ENCODE measurements at places on chromosomes 6 and 20.

DNA sequence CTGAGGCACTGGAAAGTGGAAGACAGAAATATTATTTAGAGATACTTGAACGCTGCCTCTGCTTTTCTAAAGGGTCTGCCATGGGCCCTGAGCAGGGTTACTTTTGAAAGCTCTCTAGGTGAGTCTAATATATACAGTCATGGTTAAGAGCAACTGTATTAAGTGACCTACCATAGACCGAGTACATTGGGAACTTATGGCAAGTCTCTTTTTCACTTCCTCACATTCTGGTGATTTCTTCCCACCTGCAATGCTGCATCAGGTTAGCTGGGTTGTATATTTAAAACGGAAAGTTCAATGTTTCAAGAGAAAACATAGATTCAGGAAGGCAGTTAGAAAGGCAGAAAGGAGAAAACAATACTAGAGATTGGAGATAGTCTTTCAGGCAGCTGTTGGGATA is 154.7 kb downstream of the PHF3 start:
- DNase-seq: no peak

DNA sequence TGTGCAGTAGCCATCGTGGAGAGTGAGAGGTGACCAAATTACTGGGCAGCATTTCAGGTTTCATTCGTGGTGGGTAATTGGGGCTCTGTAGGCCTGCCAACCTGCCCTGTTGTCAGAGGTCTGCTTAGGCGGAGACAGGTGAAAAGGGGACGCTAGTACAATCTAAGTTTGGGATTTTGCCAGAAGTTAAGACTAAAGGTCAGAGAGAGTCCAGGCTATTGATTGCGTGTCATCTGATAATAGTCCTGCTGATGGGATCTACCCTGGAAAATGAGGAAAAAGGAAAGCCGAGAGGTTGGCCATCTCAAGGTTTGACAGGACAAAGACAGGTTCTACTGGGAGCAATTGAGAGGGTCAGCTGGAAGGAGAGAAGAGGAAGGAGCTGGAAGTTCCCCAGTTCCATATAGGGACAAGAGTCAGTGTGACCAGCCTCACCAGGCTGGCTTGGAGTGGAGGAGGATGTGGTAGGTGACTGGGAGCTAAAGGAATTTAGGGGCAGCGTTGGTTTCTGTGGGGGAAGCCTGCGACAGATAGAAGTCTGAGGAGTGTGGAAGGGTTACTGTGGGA is 10.9 kb downstream of the ARFGEF2 start:
- no peak for DNase-seq

DNA sequence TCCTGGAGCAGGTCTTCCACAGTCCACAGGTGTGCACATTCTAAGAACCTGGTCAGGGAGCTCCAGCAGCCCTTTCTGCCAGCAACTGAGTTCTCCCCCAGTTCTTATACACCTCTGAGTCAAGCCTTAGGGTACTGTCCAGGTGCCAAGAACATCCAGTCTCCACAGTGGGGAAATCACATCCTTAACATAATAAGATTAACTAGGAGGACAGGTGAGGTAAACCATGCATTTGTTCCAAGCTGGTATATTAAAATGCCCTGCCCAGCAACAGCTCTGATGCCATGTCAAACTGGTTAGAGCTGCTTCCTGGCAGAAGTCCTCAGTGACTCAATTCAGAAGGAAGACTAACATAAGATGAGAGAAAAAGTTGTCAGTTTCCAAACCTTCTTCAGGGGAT is 303.9 kb upstream of the SGK1 start:
- DNase-seq: no peak

DNA sequence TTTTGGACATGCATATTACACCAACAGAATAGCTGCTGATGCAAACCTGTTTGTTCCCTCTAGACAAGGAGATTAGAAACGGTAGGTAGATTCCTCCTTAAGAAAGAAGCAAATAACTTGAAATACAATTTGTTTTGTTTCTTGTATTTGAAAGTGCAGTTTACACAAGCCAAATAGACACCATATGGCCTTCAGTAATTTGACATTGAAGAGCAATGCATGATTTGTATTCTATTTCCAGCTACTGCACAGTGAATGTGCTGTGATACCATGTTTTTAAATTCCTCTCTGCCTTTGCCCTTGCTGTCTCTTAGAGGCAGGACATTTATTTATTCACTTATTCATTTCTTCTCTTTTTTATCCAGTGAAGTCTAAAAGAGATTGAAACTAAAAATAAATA is 31.9 kb upstream of the ANKEF1 start:
- no peak for DNase-seq

DNA sequence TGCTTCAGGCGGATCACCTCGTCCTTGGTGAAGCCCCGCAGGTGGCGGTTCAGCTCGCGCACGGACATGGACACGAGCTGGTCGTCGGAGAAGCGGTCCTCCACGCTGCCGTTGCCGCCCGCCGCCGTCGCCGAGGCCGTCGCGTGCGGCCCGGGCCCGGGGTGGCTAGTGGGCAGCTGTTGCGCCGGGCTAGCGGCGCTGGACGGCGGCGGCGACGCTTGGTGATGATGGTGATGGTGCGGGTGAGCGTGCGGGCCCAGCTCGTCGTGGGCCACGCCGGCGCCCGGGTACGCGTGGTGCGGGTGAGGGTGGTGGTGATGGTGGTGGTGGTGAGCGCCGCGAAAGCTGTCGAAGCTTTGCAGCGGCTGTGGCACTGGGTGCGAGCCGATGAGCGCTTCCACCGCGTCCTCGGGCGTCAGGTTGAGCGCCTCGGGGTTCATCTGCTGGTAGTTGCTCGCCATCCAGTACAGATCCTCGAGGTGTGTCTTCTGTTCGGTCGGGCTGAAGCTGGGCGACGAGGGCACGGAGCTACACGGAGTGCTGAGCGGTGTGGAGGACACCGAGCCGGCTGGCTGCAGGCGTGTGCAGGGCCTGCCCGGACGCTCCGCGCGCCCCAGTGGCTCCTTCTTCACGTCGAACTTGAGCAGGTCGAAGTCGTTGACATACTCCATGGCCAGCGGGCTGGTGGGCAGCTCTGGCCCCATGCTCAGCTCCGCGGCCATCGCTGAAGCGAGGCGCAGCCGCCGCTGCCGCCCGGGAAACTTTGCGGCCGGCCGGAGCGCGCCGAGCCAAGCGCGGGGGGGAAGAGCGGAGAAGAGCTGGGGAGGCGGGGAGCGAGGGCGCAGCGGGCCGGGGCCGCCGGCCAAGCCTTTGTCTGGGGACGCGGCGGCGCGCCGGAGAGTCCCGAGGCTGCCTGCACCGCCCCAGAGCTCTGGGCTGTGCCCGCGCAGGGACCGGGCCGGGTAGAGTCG is 622 bp downstream of the MAFB start:
- no peak for DNase-seq

DNA sequence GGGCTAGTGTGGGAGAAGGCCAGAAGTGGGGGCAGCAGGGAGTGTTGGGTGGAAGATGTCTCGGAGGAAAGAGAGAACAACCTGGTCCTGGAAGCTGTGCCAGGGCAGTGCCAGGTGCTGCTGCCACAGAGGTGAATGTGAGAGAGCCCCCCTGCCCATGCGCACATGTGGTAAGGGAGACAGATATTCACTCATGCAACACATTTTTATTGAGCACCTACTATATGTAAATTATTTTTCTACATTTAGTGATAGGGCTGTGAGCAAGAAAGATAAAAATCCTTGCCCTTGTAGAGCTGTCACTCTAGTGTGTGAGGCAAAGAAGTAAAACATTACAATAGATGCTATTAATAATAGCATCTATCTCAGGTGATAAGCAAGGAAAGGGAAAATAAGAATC is 471 bp downstream of the CLPSL1 start:
- DNase-seq: no peak

DNA sequence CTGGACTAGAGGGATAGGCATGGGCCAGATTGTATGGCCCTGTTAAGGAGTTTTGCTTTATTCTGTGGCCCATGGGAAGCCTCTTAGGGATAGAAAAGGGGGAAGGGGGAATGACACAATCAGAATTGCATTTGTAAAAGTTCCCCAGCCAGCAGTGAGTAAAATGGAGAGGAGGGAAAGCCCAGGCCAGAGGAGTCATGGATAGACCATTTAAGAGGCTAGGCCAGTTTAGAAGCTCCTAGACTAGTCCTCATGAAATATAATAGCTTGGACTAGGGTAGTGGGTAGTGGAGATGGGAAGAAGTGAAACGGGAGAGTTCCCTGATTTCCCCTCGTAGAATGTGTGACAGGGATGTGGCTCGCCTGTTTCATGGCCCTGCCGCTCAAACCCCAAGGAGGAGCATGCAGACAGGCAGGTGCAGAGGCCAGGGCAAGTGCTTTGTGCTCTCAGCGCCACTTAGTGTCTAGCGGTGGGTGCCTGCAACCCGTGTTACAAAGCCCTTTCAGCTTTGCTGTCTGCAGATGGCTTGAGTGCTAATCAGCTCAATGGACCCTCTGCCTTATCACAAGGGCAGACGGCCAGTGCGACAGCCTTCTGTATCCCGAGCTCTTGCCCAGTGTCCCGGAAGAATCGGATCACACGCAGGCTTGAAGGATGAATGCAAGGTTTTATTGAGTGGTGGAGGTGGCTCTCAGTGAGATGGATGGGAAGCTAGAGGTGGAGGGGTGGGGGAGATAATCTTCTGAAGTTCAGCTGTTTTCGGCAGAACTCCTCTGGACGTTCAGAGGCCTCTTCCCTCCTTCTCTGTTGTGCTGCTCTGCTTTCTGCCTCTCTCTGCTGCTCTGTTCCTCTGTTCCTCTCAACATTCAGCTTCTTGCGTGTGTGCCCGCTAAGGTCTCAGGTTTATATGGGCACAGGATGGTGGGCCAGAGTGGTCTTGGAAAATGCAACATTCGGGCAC is 141.1 kb downstream of the CEP57L1 start:
- no peak for DNase-seq

DNA sequence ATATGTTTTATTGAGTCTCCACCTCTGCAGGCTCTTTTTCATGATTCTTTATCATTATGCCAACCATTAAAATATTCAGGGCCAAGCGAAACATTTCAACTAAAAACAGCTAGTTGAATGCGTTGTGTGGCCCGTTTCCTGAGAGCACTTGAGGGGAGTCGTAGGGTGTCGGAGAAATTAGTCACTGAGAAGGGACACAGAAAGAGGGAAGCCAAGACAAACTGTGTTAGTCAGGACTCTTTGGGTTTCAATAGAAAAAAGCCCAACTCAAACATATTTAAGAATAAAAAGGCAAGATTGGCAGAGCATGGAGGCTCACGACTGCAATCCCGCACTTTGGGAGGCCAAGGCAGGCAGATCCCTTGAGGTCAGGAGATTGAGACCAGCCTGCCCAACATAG is 58.9 kb downstream of the MAFB start:
- DNase-seq: no peak

GRCh38 chr6:15296735-15297134 is 50.9 kb downstream of the JARID2 start:
- DNase-seq: no peak

GRCh38 chr6:147103007-147103406 is 101.2 kb upstream of the STXBP5 start:
- DNase-seq: no peak

- DNase-seq: no peak
These were observed 18.0 kb downstream of the CDH26 start for GRCh38 chr20:59976156-59976782.

DNA sequence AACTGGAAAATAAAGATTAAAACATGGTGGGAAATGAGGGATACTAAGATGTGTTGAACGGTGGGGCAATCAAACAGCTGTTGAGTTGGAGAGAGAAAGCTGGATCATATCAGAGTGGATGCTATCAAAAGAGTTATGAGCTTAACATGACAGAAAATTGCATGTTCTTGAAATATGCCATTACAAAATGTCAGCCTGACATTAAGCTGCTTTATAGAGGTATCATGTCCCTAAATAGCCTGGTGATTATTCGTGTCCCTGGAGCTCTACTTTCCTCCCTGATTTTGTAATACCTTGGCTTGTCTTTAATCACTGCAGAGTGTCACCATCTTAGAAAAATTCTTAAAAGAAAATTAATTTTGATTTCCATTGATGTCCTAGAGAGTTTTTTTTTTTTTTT is 223.1 kb downstream of the PHF3 start:
- no peak for DNase-seq

DNA sequence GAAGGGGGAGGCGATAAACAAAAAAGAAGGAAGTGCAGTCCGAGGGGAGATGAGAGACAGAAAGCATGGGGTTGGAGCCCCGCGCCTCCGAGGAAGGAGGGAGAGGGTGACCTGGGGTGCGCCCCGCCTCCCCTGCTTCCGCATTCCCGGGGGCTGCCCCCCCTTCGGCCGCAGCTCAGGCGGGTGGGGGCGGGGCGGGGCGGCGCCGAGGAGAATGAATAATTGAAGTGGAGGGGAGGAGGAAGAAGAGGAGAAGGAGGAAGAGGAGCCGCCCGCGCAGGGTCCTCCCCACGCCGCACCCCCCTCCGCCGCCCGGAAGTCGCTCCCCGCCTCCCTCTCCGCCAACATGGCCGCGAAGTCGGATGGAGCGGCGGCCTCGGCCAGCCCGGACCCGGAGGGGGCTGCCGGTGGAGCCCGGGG is at the start of gene XKR7:
XKR7 (plus strand) TSS at position 322 of the 420 bp plus-strand sequence; CDS start at position 347, 25 bp downstream.
- no peak for DNase-seq

- DNase-seq: no peak
These were observed 12.1 kb upstream of the IL17A start for GRCh38 chr6:52174118-52174517.

DNA sequence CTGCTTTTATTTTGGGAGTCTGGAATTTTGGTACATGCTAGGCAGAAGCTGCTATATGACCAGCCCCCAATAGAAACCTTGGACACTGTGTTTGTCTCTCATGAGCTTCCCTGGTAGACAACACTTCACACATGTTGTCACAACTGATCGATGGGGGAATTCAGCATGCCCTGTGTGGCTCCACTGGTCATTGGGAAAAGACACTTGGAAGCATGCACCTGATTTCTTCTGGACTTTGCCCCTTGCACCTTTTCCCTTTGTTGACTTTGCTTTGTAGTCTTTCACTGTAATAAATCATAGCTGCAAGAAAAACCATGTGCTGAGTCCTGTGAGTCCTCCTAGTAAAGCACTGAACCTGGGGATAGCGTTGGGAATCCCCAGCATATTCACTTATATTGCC is 7.9 kb upstream of the WFDC10A start:
- no peak for DNase-seq

DNA sequence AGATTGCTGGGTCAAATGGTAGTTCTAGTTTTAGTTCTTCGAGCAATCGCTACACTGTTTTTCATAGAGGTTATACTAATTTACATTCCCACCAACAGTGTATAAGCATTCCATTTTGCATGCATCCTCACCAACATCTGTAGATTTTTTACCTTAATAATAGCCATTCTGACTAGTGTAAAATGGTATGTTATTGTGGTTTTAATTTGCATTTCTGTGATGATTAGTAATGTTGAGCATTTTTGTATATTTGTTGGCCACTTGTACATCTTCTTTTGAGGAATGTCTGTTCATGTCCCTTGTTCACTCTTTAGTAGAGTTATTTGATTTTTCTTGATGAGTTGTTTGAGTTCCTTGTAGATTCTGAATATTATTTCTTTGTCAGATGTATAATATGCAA is 236.2 kb downstream of the GRM1 start:
- DNase-seq: no peak

GRCh38 chr6:25340431-25341202 is 61.4 kb downstream of the CARMIL1 start:
- DNase-seq: no peak

GRCh38 chr6:150573041-150573681 is 26.5 kb upstream of the PLEKHG1 start:
- DNase-seq: no peak
